ENCODE measurements at places on chromosomes 1 and 21. TPM values are rescaled to one million over a fixed set of nuclear protein-coding genes. Genes with fewer than 3 reads are reported as not detected.

GRCh38 chr21:39176271-39176709 is 7.0 kb downstream of the PSMG1 start:
- ATAC-seq = no peak

Gene ANKRD45
- not detected for total RNA-seq

Gene AZIN2
- 1.4 TPM for total RNA-seq

Gene HRNR
- total RNA-seq = not detected

GRCh38 chr1:198143797-198144196 is 13.0 kb upstream of the NEK7 start:
- no peak for ATAC-seq

DNA sequence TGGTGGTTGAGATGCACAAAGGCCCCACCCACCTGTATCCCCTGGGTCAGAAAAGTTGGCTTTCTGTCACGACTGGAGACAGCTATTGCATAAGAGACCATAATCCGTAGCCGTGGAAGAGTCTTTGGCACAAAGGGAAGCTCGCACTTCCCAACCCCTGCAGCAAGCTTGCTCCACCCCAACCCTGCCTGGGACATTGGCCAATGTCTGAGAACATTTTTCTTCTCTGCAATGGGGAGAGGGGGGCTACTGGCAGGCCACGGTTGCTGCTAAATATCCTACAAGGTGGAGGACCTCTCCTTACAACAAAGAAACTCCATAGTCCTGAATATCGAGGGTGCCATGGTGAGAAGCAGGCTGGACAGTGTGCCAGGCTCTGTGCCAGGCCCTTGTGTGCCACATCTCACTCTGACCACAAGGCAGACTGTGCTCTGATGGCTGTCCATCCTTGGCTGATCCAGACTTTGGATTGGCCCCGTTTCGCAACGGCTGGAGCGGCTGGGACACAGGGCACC is 104.1 kb downstream of the CSMD2 start:
- no peak for ATAC-seq

DNA sequence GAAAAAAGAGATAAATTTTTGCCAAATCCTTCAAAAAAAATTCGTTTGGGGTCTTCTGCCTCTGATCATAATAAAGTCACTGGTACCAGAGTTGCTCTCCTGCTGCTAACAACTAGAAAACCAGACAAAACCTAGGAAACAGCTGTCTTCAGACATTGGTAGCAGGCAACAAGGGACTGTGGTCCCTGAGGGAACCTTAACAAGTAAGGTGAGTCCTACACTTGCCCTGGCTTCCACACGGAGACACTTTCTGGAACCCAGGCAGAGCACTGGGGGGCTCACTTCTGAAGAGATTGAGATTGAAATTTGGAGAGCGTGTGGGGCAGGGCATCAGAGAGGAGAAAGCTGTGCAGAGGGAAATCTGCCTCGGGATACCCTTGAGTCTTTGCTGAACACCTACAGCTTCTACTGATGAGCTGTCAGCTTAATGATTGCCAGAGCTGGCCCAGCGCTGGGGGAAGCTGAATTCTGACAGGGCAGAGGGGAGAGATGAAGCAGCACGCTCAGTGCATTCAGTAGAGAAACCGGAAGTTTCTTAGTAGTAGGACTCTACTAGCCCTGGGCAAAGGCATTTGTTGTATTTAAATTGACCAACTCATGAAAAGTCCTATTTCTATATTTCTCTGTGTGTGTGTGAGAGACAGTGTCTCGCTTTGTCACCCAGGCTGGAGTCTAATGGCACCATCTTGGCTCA is 18.5 kb upstream of the FAM89A start:
- ATAC-seq = no peak

Gene FMN2
- not detected for total RNA-seq

Gene KIF1B
- total RNA-seq = 32.7 TPM

Gene S100B
- total RNA-seq = 0.64 TPM

- peak; percentile 80 for ATAC-seq
These were observed 576 bp downstream of the CCN1 start for GRCh38 chr1:85580872-85581801.

Gene ESPN
- total RNA-seq = 33.4 TPM

DNA sequence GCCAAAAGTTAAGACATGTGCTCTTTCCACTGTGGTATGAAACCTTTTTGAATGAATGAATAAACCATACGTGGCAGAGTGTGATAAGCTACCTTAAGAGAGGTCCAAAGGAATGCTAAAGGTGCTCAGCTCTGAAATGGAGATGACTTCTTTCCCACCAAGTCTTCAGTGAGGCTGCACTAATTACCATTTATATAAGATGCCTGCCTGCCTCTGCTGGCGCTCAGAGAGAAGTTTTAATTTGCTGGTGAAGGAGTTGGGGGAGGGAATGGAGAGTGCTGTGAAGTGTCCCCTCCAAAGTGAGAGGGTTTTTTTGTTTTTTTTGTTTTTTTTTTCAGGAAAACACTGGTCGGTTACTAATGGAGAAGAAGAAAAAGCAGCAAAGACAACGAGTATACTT is 559.0 kb downstream of the OMA1 start:
- no peak for ATAC-seq

Gene LDLRAD1
- 0.24 TPM for total RNA-seq

DNA sequence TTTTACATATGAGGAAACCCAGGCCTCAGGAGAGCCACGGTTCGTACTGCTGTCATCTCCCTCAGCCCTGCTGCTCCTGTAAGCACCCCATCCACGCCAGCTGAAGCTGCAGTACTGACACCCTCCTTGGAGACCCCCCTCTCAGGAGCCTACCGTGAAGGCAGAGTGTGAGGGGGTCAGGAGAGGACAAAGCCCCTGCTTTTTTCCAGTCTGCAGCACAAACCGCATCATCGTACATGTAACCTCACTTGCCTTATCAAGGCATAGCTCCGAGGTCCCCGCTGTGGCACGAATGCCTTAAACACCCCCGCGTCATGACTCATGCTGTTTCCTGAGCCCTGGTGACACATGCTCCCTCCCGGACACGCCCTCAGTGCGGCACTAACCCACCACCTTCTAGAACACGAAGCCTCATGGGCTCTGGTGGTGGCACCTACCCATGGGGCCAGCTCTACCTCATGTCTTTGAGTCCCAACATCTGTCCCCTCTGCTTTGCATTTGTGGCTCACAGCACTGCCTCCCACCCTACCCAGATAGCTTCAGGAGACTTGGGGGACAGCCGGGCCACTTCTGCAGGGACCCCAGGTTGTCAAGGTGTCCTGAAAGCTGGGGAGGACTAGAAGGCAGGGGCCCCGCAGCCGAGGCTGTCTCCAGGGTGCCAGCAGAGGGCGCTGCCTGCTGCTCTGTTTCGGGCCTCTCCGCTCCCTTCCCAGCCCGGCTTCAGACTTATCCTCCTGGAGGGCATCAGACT is 4.9 kb downstream of the SH3BGRL3 start:
- ATAC-seq = peak; percentile 55

GRCh38 chr1:155188268-155188667 is 14.6 kb downstream of the TRIM46 start:
- ATAC-seq = no peak

DNA sequence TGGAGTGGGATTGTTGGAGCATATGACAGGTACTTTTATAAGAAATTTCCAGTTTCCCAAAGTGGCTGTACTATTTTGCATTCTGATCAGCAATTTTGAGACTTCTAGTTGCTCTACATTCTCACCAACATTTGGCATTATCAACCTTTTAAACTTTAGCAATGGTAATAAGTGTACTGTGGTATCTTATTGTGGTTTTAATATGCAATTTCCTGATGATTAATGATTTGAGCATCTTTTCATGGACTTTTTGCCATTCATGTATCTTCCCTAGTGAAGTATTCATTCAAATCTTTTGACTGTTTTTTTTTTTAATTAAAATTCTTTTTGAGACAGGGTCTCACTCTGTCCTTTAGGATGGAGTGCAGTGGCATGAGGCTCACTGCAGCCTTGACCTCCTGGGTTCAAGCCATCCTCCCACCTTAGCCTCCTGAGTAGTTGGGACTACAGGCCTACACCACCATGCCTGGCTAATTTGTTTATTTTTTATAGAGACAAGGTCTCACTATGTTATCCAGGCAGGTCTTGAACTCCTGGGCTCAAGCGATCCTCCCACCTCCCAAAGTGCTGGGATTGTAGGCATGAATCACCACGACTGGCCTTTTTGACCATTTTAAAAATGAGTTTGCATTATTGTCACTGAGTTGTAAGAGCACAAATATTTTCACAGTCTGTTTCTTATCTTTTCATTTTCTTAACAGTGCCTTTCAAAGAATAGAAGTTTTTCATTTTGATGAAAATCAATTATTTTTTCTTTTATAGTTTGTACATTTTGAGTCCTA is 7.8 kb upstream of the SLC6A9 start:
- ATAC-seq = no peak

DNA sequence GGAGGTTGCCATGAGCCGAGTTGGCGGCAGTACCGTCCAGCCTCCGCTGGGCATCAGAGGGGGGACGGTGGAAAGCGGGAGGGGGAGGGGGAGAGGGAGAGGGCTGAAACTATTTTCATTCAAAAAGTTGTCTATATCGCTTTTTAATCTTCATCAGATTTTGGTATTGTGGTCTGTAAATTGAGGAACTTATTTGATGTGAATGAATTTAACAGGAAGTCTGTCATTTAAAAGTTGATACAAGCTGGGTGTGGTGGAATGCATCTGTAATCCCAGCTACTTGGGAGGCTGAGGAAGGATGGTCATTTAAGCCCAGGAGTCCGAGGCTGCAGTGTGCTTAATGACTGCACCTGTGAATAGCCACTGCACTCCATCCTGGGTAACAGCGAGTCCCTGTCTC is 3.0 kb upstream of the EPHX4 start:
- no peak for ATAC-seq

- no peak for ATAC-seq
These were observed 33.2 kb downstream of the TRAF5 start for GRCh38 chr1:211359876-211360275.

- ATAC-seq = no peak
These were observed 1.5 kb downstream of the NBL1 start for GRCh38 chr1:19645411-19646251.

Gene PROX1
- 0.88 TPM for total RNA-seq

Gene RGS4
- 0.16 TPM for total RNA-seq

GRCh38 chr1:244265507-244265906 is 186.2 kb downstream of the ADSS2 start:
- ATAC-seq = no peak

DNA sequence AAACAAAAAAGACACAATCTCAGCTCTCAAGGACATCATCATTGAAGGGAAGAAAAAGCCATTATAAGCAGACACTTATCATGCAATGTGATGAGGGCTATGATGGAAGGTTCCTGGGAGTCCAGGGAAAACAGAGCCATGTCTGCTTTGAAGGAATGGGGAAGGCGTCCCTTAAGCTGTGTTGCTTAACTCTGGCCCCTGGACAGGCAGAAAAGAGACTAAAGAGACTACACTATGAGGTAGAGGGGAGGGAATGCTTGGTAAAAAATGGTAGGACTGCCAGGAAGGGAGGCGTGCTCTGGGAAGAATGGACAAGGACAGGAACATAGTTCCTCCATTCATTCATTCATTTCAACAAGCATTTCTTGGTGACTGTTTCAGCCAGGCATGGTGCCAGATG is 21.2 kb downstream of the ASAP3 start:
- no peak for ATAC-seq

Gene KPRP
- 3.6 TPM for total RNA-seq

DNA sequence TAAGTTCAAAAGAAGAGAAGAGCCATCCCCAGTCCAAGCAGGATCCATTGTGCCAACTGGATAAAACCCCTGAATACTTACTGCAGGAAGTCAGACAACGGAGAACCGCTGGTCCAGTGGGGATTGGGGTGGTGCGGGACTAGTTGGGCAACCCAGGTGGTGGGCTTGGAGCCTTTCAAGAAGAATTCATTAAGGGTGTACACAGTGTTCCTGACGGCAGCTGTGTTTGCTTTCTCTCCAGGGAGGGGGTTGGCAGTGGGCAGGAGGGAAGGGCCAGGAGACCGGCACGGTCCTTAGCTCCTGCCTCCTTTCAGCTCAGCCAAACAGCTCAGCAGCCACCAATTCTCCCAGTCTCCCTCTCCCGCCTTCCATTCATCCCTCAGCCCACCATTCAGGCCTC is 7.1 kb upstream of the CDK18 start:
- no peak for ATAC-seq

GRCh38 chr21:33754481-33754880 is 112.2 kb downstream of the ITSN1 start:
- no peak for ATAC-seq

DNA sequence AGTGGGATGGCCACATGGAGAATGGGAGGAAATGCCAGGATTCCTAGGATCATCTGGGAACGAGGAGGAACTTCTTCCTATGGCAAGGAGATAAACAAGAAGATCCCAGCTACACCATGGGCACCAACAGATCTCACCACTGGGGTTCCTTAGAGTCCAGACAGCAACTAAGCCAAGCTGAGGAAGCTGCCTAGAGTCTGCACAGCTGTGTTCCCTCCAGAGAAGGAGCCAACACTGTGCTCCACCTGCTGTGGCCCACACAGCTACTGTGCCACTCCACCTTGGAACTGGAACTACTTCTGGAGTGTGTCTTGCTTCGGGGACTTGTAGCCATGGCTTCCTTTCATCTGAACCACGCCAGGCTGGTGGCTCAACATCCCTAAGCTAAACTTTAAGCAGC is 6.0 kb downstream of the IFNAR1 start:
- no peak for ATAC-seq

GRCh38 chr1:58812926-58813325 is 29.1 kb upstream of the JUN start:
- ATAC-seq = no peak

- ATAC-seq = no peak
These were observed 124.7 kb downstream of the SYF2 start for GRCh38 chr1:25107643-25108010.
